Stimulated activated CD4-positive, alpha-beta T cell treated with anti-CD3 and anti-CD28 coated beads, Interleukin-15, amount 100 ng/mL, for 1 hour (primary cell): ENCODE measurements at places on chromosomes 7 and 10.

DNA sequence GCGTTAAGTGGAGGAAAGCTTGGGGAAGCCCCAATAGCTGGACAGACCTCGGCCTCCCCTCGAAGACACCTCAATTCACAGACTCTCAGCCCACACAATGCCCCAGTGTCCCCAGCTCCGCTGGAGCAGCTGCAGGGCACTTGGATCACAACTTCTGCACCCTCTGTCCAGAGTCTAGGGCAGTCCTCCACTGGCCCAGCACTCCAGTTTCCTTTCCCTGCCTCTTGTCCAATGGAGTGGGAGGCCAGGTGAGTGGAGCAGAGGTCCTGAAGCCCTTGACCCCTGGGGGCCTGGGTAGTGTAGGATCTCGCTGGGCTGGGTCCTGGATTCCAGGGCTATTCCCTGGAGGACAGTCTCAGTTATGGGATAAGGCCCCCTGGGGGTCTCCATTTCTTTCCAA lies 11.9 kb downstream of the SFRP5 start:
- DNase-seq: no peak

- no peak for DNase-seq
Observed at GRCh38 chr10:48786606-48787282, 102.1 kb downstream of the WDFY4 start.

- DNase-seq: peak; percentile 50
Observed at GRCh38 chr10:15106352-15107013, 9.3 kb downstream of the RPP38 start.

GRCh38 chr10:75042292-75042974 lies 69.0 kb upstream of the SAMD8 start:
- DNase-seq: no peak

GRCh38 chr10:36345807-36346206 lies 703.7 kb upstream of the FZD8 start:
- no peak for DNase-seq

- no peak for DNase-seq
Observed at GRCh38 chr10:127698886-127699285, 38.1 kb upstream of the FOXI2 start.

DNA sequence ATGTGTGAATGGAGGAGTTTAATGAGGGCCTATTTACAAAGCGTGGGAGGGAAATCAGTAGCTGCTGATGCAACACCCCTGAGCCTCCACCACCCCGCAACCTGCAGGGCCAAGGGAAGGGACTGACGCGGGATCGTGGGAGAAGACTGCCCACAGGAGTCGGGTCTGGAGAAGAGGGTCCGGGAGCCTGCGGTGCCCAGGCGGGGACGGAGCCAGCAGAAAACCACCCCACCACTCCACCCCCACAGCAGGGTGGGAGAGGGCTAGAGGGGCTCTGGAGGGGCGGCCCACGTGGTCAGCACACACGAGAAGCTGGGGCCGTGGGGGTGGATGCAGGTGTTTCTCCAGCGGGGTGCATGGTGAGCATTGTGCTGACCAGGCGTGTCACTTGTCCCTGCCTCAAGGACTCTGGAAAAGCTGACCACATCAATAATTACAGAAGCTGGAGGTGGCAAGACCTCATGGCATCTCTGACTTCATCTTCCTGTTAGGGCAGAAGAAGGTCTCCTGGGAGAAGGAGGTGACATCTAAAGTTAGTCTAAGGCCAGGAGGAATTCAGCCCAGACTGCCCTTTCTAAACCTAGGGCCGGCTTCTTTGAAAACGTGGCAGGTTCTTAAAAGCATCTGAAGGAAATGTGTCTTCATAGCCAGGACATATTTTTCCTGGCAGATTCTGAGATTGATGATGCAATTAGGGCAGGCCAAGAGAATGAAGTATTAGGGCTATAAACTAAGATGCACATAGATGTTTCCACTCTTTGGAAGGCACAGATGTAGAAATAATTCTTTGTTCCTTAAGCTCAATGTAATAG lies 150.9 kb downstream of the RGS10 start:
- no peak for DNase-seq

DNA sequence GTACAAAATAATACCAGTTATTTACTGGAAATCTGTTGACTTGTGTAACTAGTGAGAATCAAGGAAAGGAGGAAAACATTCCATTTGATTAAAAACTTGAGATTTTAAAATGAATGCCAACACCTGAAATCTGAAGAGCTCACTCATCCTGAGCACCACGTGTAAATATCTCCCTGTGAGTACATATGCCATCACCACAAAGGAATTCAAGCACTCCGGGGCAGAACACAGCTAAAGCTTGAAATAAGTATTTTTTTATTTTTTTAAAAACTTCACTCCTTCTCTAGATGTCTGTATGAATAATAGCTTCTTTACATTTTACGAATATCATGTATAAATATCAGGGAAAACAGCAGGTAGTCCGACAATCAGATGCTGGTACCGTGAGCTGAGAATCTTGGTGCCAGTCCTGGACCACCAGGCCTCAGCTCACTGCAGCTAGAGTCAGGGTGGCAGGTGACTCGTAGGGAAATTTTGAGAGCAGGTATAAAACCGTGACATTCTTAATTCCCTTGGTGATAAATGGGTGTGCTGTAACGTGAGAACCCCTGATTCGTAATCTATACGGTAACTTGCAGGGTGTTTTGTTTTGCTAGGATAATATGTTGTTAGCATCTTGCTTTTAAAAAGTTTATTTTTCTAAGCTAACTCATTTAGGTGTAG lies 12.7 kb downstream of the LMTK2 start:
- DNase-seq: no peak

DNA sequence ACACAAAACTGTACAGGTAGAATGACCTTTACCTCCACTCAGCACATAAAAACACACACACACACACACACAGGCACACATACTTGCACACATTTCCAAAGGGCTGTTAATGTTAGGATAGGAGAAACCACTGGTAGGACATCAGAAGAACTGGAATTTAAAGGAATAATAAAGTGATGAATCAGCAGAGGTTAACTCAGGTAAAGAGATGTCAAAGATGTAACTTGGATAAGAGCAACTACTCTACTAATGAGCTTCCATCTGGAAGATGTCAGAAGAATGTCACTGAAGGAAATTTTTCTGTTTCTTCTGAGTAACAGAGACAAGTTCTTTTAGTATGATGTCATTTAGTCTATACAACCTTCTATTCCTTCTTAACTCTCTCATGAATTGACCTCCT lies 26.4 kb upstream of the GPR37 start:
- DNase-seq: no peak

DNA sequence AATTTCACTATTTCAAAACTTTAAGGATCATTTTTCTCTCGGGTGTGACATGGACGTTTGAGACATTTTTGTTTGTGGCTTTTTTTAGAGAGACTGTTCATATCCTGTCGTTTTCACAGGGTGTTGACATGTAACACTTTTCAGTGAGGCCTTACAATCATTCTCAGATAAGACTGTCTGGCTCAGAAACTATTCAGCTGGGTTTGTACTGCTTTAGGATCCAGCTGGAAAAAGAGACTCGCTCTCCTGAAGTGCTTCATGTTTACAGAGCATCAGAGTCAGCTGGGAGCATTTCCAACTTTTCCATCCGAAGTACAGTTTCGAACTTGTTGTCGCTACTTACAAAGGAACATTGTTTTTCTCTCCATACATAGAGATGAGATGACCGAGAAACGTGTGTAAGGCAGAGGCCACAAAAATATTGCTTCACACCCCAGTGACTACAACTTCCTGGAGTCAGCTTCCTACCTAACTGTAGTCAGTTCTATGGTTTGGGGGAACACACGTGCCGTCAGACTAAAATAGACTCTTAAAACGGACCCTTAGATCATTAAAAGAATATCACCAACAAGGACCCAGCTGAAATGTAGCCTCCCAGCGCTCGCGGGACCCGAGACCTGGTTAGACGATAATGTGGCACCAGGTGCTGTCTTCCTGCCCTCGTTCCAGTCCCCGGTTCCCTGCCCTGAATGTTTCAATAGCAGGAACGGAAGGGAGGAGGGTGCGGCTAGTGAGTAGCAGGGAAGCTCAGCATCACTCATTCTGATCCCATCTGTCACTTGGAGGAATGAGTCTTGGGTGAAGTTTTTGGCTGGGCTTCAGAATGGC lies 78.0 kb downstream of the MKI67 start:
- DNase-seq: no peak

DNA sequence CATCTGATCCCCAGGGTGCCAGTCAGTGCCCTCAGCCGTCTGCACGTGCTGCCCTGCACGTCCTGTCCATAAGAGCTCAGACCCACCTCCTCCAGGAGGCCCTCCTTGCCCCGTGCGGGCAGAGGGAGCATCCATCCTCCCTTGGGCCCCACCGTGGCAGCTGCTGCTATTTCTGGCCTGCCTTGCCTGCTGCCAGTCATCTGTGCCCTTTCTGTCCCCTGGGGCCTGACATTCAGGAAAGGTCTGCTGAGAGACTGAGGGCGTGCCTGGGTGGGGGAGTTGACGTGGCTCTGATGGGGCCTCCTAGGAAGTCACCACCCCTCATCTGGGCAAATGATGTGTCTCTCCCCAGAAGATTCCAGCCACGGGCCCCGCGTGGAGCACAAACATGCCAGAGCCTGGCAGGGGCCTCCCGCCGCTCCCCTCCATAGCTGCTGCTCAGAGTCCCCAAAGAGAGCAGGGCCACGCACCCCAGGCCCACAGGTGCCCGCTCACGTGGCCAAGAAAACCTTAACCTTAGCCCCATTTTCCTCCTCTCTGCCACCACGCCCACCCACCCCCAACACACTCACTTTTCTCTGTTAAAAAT lies 21.8 kb downstream of the DPYSL4 start:
- no peak for DNase-seq

DNA sequence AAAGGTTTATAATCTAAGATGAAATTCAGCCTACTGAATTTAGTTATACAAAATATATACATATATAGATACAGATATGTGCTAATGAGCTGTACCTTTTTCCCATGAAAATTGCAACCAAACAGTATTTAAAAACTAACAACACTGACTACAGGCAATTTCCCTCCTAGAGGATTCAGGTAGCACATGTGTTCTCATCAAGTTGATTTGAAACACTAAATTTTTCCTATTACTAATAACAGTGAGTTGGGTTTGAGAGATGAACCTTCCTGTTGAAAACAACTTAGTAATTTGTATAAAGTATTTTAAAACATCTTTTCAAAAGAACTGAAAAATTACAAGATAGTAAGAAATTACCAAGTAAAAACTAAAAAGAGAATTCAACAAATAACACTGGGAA lies 51.5 kb downstream of the COA1 start:
- no peak for DNase-seq

GRCh38 chr7:117014673-117015133 lies 61.4 kb downstream of the ST7 start:
- no peak for DNase-seq
